ENCODE measurements at places on chromosomes 11 and 22. TPM values are rescaled to one million over a fixed set of nuclear protein-coding genes. Genes with fewer than 3 reads are reported as not detected.

The SC5D gene
- total RNA-seq = 23.5 TPM

The KRTAP5-1 gene
- total RNA-seq = not detected

The CD3G gene
- total RNA-seq = not detected

The NXF1 gene
- 44.3 TPM for total RNA-seq

The C11orf42 gene
- not detected for total RNA-seq

The UPK3A gene
- total RNA-seq = not detected

The KIF18A gene
- 6.1 TPM for total RNA-seq

The LDHAL6A gene
- total RNA-seq = not detected

The IFITM1 gene
- 545 TPM for total RNA-seq

The RFPL2 gene
- total RNA-seq = not detected

The CKAP5 gene
- 37.5 TPM for total RNA-seq

The TTC17 gene
- 29.3 TPM for total RNA-seq

The OR8D1 gene
- total RNA-seq = under 0.01 TPM

The AGBL2 gene
- 0.78 TPM for total RNA-seq

The TSSK2 gene
- total RNA-seq = not detected

The SCN3B gene
- total RNA-seq = 0.16 TPM

Measured in epithelial cell of alveolus of lung (primary cell).